Activated naive CD8-positive, alpha-beta T cell treated with anti-CD3 and anti-CD28 coated beads, Interleukin-2, amount 10 ng/mL, durations not matched to agents 7 days and 5 days (primary cell): ENCODE measurements at places on chromosomes 6 and 20. TPM values are rescaled to one million over a fixed set of nuclear protein-coding genes. Genes with fewer than 3 reads are reported as not detected.

DNA sequence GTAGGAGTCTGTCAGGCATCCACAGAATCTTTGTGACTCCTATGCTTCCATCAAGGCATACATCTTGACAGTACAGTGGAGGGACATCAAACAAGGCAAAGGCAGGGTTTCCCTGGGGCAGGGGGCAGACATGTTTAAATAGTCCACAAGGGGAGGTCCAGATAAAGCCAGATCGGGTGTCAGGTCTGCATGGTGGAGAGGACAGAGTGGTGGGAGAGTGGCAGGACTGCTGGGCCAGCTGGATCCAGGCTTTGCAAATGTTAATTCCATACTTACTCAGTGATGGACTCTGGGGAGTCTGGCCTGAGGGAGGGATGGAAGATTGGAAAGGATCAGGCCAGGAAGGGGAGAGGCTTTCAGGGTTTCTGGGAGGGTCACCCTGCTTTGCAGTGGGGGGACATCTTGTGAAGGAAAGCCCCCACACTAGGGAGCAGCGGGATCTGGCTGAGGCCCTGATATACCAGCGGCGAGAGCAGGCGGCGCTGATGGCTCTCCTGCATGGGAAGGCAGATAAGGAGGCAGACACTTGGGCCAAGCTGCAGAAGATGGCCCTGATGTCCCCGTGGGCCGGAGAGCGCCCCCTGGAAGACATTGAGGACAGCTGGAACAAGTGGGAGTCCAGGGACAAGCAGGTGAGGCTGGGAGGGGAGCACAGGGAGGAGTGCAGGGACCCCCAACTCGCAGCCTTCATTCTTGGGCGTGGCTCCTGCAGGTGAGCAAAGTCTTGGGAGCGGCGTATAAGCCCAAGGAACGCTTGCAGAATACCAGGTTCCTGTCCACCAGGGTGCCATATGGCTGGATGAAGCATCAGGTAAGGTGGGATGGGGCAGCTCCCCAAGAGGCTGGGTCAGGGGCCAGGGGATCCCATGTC lies 44.6 kb downstream of the SUN5 start:
- no peak overlapping the region for H3K4me3 ChIP-seq
- H3K4me1 ChIP-seq, result peaks cover 22% of the 10 kb centered on the region
- H3K27ac ChIP-seq, result no peak overlapping the region
- no peak for DNase-seq
- H3K36me3 ChIP-seq, result peaks cover 10% of the 10 kb centered on the region
- no peaks in the 10 kb centered on the region for H3K27me3 ChIP-seq

DNA sequence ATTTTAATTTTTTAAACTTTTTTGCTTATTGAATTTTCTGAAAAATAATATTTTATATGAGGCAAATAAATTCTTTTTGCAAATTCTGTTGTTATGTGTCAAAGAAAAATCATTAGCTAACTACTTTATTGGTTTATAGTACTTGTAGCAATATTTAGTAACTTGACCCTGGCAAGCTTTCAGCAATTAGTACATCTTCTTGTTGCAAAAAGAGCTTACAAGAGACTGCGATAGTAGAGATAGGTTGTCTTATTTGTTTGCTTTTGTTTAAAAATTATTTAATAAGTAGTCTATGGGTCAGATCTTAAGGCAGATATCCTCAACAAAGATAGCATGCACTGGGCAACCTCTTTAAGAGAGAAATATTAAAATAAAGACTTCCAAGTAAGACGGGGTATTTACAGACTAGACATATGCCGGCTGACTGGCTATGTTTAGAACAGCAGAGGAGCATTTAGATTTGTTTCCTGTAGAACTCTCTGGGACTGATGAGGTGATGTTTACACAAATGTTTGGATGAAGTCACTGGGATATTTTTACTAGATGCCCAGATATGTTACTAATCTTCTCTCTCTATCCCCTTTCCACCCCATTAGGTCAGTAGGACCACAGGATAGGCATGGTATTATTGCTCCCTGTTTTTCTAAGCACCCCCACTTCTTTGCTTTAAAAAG lies 25.0 kb downstream of the VGLL2 start:
- no peak overlapping the region for H3K27ac ChIP-seq
- no peak overlapping the region for H3K4me3 ChIP-seq
- no peaks in the 10 kb centered on the region for H3K4me1 ChIP-seq

The HLA-DMA gene
- 32.1 TPM for total RNA-seq

The SEMG1 gene
- not detected for total RNA-seq

GRCh38 chr6:100372326-100373091 lies 92.2 kb downstream of the SIM1 start:
- no peaks in the 10 kb centered on the region for H3K36me3 ChIP-seq
- no peak overlapping the region for H3K4me3 ChIP-seq

DNA sequence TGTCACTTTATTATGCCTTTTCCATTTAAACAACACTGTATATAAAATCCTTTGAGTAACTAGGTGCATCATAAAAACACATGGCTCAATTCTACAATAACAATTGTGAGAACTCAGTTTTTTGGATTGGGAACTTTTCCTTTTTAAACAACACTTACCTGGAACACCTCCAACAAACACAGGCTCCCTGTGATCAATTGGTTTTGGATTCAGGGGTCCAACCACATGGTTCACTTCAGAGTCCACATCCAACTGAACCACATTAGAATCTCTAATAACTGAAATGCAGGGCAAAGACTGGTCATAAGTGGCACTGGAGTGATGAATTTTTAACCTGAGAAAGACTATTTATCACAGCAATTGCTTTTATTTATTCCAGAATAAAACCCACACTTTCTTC lies 26.5 kb downstream of the FAM229B start:
- H3K36me3 ChIP-seq, result no peaks in the 10 kb centered on the region
- no peak overlapping the region for H3K27ac ChIP-seq
- no peak for DNase-seq
- peaks cover 24% of the 10 kb centered on the region for H3K27me3 ChIP-seq
- no peak overlapping the region for H3K4me3 ChIP-seq
- peaks cover 12% of the 10 kb centered on the region for H3K4me1 ChIP-seq

The PAK5 gene
- total RNA-seq, result not detected

DNA sequence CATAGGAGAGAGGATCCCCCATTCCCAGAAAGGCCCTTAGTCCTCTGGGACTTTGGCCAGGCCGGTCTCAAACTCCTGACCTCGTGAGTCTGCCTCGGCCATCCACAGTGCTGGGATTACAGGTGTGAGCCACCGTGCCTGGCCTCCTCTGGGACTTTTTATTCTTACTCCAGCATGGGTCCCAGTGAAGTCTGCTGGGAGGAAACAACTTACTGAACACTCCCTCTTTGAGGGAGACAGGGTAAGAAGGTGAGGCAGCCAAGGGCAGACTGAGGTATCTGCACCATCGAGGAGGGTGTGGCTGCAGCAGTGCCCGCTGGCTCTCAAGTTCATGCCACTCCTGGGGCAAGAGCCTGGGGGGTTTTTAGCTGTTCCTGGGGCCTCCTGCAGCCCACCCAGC lies 2.4 kb downstream of the BAK1 start:
- peaks cover 17% of the 10 kb centered on the region for H3K4me1 ChIP-seq
- peak overlapping the region; percentile 99 for H3K4me3 ChIP-seq
- DNase-seq, result no peak
- no peaks in the 10 kb centered on the region for H3K27me3 ChIP-seq

DNA sequence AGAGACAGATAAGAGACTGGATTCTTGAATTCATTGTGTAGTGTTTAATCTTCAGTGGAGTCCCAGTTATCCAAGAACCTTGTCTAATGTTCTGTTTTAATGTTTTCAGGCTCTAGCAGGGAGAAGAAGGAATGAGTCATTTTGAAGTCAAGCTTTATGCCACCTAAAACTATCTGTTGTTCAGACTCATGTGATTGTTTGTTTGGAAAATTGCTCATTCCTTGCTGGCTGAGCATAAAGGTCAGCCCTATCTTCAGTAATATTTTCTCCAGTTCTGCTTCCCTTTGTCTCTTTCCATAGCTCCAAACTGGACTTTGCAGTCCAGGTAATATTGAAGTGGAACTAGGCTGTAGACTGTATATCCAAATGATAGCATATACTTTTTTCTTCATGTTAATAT lies 34.2 kb downstream of the CLVS2 start:
- no peak overlapping the region for H3K4me3 ChIP-seq
- no peaks in the 10 kb centered on the region for H3K27me3 ChIP-seq

DNA sequence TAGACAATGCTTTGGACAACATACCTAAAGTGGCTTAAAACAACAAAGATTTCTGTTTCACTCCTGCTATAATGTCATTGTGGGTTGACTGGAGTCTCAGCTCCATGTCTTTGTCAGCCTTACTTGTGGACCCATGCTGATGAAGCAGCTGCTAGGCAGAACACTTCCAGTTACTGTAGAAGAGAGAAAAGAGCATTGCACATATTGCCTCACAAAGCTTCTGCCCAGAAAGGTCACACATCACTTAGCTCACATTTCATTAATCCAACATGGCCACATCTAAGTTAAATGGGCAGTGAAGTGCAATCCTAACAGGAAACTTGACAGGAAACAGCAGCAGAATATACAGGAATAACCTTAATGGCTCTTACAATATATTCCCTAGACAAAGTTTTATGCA lies 480.5 kb upstream of the HTR1E start:
- no peaks in the 10 kb centered on the region for H3K4me1 ChIP-seq
- DNase-seq, result no peak
- H3K36me3 ChIP-seq, result no peaks in the 10 kb centered on the region

- H3K27me3 ChIP-seq, result no peaks in the 10 kb centered on the region
- H3K27ac ChIP-seq, result no peak overlapping the region
- no peak for DNase-seq
- H3K36me3 ChIP-seq, result no peaks in the 10 kb centered on the region
Measured at GRCh38 chr20:61287583-61288275, 35.7 kb downstream of the CDH4 start.

The PRKN gene
- 1.5 TPM for total RNA-seq

DNA sequence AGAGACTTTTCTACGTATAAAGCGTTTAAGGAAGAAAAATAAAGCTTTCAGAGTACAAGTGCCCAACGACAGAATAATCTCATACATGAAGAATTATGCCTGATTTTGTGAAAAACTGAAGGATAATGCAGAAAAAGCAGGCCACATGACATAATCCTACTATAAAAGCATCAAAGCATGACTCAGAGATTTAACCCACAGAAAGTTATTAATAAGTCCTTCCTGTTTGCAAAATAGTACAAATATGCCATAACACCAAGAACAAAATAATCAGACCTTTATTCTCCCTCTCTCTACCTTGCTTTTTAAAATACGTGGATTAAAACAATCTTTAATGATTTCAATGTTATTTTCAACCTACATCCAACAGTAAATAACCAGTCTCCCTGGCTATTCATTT lies 118.6 kb upstream of the BCLAF1 start:
- peaks cover 17% of the 10 kb centered on the region for H3K27me3 ChIP-seq
- no peak for DNase-seq
- no peaks in the 10 kb centered on the region for H3K36me3 ChIP-seq
- H3K4me3 ChIP-seq, result no peak overlapping the region

The CLPSL1 gene
- not detected for total RNA-seq

DNA sequence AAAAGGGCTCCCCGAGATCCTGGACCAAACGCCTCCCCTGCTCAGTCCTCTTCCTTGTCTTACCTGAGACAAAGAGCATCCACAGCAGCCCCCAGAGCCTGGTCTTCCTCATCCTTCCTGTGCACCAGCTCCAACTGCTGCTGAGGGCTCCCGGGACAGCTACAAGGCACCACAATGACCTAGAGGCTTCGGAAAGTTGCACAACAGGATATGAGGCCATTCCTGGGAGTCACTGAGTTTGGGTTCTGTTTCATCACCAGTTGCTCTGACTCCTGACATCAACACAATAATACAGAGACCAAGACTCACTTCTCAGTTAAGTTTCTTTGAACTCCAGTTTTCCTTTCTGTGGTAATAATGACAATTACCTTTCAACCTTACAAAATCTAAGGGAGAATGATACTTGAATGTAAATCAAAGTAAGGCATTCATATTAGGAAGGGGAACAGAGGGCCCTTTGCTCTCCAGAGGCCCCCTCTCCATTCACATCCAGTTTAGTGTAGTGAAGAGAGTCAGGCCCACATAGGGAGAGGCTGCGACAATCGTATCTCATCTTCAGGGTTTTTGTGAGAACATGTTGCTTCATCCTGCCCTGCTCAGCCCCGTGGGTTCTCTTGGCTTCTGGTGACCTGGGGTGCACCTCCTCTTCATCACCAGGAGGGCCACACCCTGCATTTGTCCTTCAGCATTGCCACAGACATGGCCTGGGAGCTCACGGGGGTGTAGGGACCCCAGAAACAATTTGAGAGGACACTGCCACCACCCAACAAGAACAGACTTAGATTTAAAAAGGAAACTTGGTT lies at the start of gene TREM1:
Gene TREM1 (minus strand): TSS at position 139 of the 803 bp plus-strand sequence. CDS start 27 bp downstream, at position 112.
- H3K27ac ChIP-seq, result no peak within 1 kb of the TSS
- peaks cover 3% of the 10 kb centered on the region for H3K4me1 ChIP-seq
- H3K27me3 ChIP-seq, result peaks cover 16% of the 10 kb centered on the region
- H3K36me3 ChIP-seq, result peaks cover 3% of the 10 kb centered on the region
- no peak for DNase-seq
- no peak within 1 kb of the TSS for H3K4me3 ChIP-seq

- peak overlapping the region; percentile 96 for H3K4me3 ChIP-seq
- H3K27me3 ChIP-seq, result no peaks in the 10 kb centered on the region
- DNase-seq, result no peak
- H3K4me1 ChIP-seq, result peaks cover 20% of the 10 kb centered on the region
Measured at GRCh38 chr20:54207053-54207742, 689 bp upstream of the PFDN4 start.

DNA sequence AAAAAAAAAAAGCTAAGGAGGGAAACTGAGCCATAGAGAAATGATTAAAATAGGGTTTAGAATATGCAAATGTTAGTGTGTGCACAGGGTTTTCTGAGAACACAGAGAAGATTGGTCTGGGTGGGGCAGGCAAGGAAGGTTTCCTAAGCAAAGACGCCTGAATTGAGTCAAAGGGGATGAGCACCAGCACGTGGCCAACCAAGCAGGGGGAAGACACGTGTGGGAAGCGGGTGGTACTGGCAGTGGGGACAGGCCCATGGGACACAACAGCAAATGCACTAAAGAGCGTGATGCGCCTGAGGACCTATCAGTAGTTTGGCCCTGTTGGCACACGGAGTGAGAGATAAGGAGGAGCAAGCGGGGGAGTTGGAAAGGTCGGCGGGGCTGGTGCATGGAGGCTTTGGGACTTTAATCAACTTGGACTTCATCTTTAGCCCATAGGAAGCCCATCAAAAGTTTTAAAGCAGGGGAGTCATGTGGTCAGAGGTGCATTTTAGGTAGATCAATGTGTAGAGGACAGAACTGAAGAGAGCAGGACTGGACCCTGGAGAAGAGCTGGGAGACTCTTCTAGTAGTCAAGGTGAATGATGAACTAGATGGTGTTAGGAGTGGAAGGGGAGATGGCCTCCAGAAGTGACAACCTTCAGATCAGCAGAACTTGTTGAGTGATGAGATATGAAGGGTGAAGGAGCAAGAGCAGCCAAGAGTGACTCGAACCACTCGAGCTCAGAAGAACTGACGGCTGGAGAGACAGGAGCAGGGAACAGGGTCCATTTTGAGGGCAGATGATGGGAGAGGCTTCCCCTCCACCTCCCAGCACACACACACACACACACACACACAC lies 40.2 kb upstream of the MAP3K4 start:
- H3K27me3 ChIP-seq, result peaks cover 24% of the 10 kb centered on the region
- no peak overlapping the region for H3K27ac ChIP-seq
- no peak for DNase-seq
- no peaks in the 10 kb centered on the region for H3K36me3 ChIP-seq
